ENCODE measurements at places on chromosomes 2 and 18.

DNA sequence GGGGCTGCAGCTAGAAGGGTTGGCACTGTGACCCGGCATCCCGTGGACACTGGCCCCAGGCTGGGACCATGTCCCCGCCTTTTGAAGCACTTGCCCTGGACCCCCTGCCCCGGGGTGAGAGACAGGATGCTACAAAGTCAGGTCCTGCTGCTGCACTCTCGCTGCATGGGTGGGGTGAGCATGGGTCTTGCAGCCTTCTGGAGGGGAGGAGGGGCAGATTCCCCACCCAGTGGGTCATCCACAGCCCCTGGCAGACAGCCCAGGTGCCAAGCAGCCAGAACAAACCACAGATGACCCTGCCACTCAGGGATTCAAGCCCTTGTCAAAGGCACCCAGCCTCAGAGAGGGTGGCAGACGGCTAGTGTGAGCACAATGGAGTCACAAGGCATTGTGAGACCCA, 5.7 kb upstream of the NMUR1 start:
- no peak for DNase-seq

DNA sequence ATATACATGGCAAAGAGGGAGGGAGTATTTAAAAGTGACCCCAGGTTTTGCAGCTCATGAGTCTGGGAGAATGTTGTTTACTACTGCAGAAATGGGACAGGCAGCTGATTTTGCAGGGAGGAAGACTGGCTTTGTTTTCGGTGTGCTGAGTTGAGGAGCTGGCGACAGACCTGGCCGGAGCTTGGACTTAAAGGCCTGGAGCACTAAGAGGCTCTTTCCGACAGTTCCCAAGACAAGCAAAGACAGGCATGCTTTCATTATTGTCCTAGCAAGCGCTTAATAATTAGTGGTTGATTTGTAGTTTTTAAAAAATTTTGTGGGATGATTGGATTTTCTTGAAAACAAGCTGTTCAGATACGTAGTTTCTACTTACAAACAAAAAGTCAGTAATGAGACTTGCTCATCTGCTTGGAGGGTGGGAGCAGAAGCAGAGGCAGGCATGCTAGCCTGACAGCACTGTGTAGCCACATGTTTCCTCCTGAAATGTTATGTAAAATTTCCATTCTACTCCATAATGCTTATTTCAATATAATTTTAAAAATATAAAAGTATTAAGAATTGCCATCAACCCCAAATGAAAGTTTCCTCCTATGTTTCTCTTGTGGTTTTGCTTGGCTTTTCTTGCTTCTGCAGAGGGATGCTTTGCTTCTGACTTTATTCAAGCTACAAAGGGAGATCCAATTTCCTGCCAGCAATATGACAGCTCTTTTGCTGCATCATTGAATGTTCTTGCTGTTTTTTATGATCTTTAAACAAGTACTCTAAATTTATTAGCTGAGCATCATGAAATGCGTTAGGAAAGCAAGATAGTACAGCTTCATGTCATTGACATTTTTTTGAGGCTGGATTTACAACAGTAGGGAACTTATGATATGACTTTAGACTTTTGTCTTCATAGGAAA, 75.8 kb downstream of the PHLPP1 start:
- DNase-seq = no peak

GRCh38 chr18:68722821-68723220, 7.9 kb upstream of the TMX3 start:
- no peak for DNase-seq

- DNase-seq = no peak
Observed at GRCh38 chr18:28116461-28116860, 60.5 kb downstream of the CDH2 start.

DNA sequence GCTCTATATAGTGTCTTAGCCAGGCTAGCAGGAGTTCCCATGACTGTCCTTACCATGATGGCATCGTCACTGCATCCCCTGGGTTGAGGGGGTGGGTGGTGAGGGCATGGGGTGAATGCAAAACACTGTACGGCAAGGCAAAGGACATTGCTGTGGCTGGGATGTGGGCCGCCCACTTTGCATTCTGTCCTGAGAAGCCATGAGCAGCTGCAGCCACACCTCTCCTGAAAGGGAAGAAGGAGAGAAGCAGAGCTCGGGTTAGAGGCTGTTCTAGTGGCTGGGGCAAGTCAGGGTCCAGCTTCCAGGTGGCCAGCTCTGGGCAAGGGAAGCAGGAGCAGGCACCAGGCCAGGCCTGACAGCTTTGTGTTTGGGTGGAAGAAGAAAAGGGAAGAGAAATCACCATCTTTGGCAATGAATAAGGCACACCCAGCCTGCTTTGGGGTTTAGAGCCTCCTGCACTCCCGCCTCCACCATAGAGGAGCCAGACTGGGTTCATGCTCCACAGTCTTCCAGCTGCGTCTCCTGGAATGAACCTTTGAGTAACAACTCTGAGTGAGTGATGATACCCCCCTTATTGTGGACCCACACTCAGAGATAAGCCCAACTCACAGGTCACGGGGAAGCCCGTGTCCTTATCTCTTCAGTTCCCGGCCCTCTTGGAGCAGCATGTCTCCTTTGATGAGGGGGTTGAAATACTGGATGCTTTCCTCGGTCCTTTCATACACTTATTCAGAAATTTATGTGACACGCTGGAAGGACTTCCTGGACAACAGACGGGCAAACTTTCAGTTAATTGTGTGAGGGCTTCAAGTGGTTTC, 63.4 kb downstream of the INPP4A start:
- DNase-seq = no peak

DNA sequence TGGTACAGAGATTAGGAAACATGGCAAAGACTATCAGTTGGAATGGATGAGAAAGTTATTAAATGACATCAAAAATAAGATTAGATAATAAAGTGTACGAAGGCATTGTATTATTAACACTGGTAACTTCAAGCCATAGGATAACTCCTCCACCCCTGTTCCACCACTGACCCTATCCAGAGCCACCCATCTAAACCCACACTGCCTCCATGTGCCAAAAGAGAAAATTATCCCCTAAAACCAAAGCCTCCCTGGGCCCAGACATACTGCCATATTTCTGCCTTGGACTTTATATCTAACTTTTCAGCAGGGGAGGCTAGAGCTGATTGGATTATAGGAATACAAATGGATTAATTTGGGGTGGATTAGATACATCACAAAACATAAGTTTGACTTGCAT, 443.7 kb downstream of the BCL11A start:
- DNase-seq = no peak

GRCh38 chr2:69380072-69380917, 6.7 kb downstream of the GFPT1 start:
- DNase-seq = no peak

DNA sequence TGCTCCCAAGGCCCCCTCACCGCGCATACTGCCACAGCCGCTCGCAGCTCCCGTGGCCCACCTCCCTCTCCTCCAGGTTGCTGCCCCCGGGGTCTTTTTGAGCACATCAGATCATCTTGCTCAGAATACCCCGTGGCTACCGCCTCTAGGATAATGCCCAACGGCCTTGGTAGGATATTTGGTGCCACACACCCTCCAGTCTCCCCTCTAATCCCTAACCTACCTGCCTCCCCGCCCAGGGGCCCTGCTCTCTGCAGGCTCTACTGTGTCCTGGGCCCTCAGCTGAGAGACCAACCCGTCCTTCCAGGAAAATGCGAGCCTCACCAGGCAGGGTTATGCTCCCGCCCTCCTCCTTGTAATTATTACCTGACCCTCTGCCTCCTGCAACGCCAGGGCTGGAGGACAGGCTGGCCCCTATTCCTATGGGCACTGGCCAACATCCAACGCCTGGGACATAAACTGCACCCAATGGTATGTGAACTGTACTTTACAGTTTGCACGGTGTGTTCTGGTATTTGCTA, 1.5 kb upstream of the MTCL1 start:
- DNase-seq = no peak

GRCh38 chr2:125207431-125207830, 1182.3 kb downstream of the CNTNAP5 start:
- DNase-seq = no peak

GRCh38 chr2:62486439-62486765, 19.6 kb downstream of the TMEM17 start:
- DNase-seq = no peak

DNA sequence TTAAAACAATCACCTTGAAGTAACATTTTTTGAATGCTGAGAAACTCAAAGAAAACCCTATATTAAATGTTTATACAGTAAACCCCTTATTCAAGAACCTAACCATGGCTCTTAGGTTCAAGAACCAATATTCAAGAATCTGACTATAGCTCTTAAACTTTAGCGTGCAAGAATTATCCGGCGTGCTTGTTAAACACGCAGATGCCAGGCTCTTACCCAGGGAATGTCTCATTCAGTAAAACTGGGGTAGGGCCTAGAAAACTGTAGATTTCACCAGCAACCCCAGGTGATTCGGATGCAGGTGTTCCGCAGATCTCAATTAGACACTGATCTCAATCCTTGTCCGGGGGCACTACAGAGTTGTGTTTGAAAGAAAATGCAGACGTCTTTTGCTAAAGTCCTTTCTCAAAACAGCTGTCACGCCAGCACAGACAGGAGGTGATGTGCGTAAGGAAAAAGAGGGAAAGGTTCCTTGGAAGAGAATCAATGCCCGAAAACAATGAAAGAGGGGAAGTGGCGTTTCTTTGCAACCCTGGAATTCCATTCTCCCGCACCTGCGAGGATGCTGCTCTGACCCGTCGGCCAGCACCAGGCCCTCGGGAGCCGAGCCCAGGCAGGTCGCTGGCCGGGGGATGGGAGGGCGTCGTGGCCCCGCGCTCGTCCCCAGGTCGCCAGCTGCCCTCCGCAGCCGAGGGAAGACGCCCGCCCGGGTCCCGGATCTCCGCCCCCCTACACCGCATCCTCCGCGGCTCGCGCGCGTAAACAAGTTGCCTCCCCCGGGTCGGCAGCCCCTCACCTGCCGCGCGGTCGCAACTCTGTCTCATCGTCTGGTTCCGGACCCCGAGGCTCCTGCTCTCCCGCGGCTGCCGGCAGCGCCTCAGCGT, 851 bp downstream of the EIF2AK3 start:
- DNase-seq = peak; percentile 23

GRCh38 chr18:24443870-24444269, 16.6 kb upstream of the HRH4 start:
- peak; percentile 63 for DNase-seq

DNA sequence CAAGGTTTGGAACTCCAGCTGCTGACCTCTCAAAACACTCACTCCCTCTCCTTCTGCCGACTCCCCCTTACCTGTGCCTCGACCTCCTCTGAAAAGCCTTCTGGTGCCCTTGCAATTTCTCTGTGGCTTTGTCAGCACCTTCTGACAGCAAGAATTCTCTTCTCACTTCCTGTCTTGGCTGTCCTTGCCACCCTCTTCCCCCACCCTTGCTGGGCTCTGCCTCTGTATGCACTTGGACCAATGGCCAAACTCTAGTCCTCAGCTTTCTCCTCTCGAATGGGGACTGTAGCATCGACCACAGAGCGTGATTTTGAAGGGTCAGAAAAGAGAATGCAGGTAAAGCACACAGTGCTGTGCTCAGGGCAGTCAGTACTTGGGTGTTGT, 99.0 kb downstream of the HS1BP3 start:
- no peak for DNase-seq

GRCh38 chr2:152944099-152944498, 225.7 kb downstream of the ARL6IP6 start:
- DNase-seq = no peak

- no peak for DNase-seq
Observed at GRCh38 chr2:54968561-54969218, 81.6 kb downstream of the RTN4 start.

DNA sequence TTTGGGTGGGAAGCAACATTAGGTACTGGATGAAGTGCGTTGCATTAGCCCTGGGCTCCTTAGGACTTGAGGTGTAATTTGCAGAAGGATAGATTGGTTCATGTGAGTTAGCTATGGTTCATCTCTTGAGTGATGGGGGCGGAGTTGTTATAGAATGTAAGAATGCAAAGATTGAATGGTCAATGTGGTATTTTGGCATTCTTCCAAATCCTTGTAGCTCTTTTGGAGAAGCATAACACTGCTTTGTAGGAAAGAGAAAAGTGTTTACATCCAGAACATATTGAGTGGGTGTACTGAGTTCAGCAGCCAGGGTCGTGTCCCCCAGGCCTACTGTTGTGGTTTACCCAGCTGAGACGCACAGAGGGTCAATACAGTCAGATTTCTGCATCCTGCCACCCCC, 173.5 kb downstream of the FMNL2 start:
- no peak for DNase-seq

DNA sequence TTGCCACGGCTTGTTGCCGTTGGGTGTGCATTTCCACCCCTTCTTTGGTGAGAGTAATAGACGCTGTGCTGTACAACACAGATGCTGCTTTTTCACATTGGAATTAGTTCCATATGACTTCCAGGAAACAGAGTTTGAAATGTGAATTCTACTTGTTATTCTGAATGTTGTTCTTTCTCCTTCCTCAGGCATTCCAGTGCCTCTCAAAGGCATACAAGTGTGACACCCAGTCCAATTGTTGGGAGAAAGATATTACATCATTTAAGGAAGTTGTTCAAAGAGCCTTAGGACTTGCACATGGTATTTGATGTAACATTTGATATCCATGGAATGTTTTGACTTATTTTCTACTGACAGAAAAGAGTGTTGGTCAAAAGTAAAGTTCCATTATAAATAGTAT, 134.4 kb upstream of the LTBP1 start:
- no peak for DNase-seq

DNA sequence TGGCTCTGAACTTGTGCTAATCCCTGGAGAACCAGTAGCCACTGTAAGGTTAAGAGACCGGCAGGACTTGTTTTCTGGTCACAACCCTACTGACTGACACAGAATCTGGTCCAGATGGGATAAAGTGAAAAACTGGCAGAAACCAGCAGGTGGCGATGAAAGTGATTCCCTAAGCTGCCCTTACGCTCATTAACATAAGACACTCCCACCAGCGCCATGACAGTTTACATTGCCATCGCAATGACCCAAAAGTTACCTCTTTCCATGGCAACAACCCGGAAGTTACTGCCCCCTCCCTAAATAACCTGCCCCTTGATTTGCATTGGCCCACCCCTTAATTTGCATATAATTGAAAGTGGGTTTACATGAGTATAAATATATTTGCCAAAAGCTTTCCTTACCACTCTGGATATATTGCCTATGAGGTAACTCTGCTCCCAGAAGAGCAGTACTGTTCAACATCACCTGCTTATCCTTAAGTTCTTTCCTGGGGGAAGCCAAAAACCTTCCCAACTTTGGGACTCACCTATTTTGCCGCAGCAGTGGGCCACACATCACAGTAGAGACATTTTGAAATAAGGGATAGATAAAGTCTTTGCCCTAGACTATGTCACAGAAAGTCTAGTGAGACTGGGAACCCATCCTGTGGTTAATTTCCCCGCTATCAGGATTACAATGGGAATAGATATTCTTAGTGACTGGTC, 35.8 kb upstream of the AFF3 start:
- DNase-seq = peak; percentile 65

DNA sequence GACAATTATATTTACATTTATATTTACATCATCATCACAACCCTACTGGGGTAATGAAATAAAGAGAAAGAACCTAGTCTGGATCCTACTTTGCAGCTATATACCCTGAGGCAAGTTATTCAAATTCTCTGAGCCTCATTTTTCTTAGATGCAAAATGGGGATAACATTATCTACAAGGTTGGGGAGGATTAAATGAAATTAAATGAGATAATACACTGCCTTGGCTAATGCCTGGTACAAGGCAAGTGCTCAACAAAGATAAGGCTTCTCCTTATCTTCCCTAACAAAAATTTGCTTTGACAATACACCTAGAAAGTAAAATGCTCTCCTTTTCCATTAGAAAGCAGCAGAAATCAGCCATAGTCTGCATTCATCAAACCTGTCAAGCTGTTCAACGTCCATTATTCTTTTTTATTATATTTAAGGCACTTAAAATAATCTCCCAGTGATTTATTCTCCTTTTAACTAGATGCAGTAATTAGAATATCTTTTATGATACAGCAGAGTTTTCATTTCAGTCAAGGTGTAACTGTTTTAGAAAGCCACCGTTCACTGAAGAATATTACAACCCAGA, 44.8 kb downstream of the TCF4 start:
- no peak for DNase-seq

Data from KBM-7 (cell line).